ENCODE measurements at places on chromosomes 13 and 19.

DNA sequence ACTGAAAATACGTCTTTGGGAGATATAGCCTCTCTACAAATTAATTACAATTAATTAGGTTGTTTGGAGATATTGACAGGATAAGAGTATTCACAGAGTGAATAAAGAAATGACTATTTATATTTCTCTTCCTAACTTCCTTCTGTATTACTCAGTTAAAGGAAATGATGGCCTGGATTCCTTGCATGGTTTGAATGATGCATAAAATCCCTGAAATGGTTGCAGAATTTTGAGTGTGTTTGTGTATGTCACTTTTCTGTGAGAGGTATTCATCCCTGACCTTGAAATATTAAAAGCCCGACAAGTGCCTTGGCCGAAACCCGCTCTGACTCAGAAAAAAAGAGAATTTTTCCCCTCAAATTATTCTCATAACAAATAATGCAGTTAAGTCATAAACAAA is 90.0 kb downstream of the PDS5B start:
- DNase-seq: no peak

DNA sequence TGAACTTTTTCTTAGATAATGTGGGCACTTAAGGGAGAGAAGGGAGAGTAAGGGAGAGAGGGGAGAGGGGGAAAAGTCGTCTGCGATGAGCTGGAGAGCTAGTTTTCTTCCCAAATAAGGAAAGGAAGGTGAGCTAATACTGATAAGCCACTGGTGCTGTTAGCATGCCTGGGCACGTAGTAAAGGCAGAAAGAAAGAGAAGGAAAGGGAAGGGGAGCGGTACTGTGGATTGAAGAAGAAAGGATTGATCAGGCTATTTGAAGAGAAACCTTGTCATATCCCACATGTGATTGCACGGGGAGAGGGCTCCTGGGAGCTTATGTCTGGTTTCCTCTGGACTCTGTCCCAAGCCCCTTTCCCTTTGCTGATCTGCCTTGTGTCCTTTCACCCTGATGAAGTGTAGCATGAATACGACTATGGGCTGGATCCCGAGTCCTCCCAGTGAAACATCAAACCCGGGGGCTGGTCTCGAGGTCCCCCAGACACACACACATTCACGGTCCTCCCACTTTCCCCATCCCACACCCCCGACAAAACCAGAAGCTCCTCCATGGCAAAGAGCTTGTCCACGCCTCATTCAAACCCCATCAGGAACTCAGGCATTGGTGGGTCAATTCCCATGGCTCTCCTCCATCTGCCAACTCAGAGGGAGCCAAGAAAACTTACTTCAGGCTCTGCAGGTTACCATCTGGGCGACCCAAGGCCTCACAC is 30.6 kb downstream of the NLRP13 start:
- no peak for DNase-seq

GRCh38 chr13:91249861-91250260 is 97.6 kb upstream of the MIR17HG start:
- no peak for DNase-seq

DNA sequence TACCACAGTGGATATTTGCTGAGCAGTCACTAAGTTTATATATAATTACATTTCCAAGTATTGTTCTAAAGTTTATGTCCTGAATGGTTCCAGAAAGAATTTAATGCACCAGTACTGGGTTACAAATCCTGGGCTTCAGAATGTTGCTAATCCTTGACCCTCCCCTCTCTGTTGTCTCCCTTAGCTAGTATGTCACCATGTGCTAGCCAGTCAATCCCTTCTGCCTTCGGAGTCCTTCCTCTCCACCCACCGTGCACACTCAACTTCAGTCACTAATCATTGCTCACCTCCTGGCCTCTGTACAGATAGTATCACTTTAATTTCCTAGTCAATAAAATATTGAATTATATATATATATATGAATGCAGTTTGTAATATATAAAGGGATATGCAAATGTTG is 7.5 kb downstream of the FAM124A start:
- DNase-seq: no peak

DNA sequence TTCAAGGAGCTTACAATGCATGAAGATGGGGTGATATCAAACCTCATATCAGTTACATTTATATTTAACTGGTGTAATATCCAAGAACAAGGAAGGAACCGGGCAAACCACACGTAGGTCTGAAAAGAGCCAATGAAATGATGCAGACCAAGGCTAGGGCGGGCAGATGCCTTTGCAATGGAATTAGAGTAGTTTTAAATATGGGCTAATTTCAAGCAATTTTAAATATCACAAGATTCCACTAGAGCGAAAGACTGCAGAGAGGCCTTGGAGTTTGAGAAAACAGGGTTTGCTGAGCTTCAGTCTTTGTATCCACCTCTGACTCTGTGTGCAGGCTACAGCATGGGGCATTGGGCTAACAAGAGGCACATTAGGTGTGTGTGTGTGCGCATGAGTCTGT is 53.9 kb upstream of the ZNF536 start:
- DNase-seq: no peak

DNA sequence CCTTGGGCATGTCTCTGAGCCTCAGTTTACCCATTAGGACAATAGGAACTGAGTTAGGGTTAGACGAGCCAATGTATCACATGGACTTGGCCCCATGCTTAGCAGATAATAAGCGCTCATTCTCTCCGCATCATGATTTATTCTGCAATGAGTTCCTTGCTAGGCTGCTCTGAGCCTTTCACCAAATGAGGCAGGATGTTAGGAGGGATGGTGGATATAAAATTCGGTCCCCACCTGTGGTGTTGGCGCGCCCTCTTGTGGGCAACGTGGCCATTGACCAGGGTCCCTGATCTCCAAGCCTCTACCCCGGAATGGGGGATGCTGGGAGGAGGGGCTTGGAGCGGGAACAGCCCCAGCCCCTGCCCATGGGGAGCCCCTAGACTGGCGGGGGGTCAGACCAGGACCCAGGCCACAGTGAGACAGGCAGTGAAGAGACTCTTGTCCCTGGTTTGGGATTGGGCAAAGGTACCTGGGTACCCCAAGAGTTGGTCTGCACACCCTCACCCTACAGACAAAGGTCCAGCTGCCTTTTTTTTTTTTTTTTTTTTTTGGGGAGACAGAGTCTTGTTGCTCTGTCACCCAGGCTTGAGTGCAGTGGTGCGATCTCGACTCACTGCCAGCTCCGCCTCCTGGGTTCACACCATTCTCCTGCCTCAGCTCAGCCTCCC is 43.9 kb downstream of the CERS4 start:
- DNase-seq: peak; percentile 9

DNA sequence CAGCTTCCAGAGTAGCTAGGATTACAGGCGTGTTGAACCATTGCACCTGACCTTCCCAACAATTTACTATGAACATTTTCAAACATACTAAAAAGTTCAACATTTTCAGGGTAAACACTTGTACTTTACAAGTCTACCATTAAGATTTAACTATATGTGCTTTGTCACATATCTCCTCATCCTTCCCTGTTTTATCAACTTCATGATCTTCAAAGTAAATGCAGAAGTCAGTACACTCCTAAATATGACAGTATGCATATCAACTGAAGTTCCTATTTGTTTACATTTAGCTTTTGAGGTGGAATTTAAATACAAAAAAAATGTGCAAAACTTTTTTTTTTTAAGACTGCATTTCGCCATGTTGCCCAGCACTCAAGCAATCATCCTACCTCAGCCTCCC is 18.5 kb downstream of the LNX2 start:
- no peak for DNase-seq

- no peak for DNase-seq
These were observed 19.7 kb downstream of the ZFR2 start for GRCh38 chr19:3849092-3849491.

- DNase-seq: no peak
These were observed 1.9 kb downstream of the KDM4B start for GRCh38 chr19:4970558-4971423.

- no peak for DNase-seq
These were observed 24.7 kb downstream of the MAP2K2 start for GRCh38 chr19:4099041-4099764.

All from nucleus accumbens (tissue), 56 donors.